HL-60 (cell line): ENCODE measurements at places on chromosomes 7 and 10.

DNA sequence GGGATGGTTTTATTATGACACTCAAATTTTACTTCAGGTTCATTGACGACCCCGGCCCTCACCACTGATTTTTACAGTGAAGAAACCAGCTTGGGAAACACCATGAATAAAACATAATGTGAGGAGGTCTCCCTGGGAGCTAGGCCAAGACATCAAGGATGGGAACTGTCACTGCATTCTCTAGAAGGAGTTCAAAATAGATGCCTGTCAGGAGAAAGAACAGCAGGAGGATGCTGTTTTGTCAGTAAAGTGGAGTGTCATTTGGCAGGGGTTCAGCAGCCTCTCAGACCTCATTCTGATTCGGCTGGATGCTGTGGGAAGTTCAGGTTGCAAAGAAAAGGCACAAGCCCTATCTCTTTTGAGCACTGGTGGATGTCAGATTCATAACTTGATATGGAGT, 360.3 kb upstream of the C7orf33 start:
- no peak for DNase-seq

- peak; percentile 52 for DNase-seq
Observed at GRCh38 chr10:62853710-62854109, 37.5 kb upstream of the EGR2 start.

GRCh38 chr7:1761774-1762173, 91.7 kb downstream of the ELFN1 start:
- DNase-seq = no peak

- DNase-seq = no peak
Observed at GRCh38 chr7:28671526-28671925, 259.2 kb downstream of the CREB5 start.

GRCh38 chr7:13745530-13745929, 243.9 kb downstream of the ETV1 start:
- DNase-seq = no peak

DNA sequence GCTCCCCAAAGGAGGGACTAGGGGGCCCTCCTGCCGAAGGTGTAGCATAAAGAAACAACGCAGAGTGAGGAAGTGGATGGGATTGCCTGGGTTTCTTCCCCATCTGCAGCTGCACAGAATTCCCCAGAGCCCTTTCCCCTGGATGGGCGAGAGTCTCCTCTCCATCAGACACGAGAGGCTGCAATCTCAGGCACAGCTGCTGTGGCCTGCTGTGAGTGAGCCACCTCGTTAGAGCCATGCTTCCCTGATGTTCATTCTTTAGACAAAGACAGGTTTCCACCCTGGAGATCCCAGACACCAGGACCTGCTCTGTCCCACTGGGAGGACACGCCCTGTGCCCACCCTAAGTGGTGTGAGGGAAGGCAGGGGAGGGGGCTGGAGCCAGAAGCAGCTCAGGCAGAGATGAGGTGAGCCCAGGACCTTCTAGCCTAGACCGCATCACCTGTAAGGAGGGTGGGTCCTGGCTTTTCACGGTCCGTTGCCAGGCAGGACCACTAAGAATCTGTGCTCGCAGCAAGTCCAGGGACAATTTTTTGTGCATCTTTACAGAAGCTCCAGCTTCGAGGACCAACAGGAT, 268.6 kb upstream of the TCERG1L start:
- DNase-seq = no peak

GRCh38 chr7:154881526-154881925, 121.4 kb downstream of the PAXIP1 start:
- DNase-seq = no peak

GRCh38 chr10:82544377-82544776, 669.4 kb downstream of the NRG3 start:
- no peak for DNase-seq

- no peak for DNase-seq
Observed at GRCh38 chr7:116630932-116631671, 40.9 kb upstream of the MET start.

GRCh38 chr10:75630746-75631145, 199.3 kb downstream of the LRMDA start:
- DNase-seq = no peak

DNA sequence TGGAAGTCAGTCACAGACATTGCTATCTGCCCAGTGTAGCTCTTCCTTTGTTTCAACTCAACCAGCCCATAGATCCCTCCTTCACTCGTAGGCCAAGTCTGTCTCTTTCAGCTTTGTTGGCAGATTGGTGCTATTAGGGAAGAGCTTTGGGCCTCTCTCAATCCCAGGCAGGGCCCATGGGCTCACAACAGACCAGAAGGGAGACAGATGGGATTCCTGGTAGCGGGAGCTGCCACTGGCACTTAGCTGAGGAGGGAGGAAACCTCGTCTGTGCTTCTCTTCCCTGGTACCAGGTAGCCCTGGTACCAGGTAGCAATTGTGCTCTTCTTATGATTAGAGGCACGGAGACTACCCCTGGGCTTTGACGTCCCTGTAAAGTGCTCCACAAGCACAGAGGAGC, 592.0 kb downstream of the TYW1 start:
- DNase-seq = no peak

GRCh38 chr7:51134013-51134441, 182.6 kb downstream of the COBL start:
- DNase-seq = no peak

- no peak for DNase-seq
Observed at GRCh38 chr10:72069751-72070526, 18.4 kb downstream of the SPOCK2 start.

- DNase-seq = no peak
Observed at GRCh38 chr10:15859509-15859905, 800 bp downstream of the MINDY3 start.

DNA sequence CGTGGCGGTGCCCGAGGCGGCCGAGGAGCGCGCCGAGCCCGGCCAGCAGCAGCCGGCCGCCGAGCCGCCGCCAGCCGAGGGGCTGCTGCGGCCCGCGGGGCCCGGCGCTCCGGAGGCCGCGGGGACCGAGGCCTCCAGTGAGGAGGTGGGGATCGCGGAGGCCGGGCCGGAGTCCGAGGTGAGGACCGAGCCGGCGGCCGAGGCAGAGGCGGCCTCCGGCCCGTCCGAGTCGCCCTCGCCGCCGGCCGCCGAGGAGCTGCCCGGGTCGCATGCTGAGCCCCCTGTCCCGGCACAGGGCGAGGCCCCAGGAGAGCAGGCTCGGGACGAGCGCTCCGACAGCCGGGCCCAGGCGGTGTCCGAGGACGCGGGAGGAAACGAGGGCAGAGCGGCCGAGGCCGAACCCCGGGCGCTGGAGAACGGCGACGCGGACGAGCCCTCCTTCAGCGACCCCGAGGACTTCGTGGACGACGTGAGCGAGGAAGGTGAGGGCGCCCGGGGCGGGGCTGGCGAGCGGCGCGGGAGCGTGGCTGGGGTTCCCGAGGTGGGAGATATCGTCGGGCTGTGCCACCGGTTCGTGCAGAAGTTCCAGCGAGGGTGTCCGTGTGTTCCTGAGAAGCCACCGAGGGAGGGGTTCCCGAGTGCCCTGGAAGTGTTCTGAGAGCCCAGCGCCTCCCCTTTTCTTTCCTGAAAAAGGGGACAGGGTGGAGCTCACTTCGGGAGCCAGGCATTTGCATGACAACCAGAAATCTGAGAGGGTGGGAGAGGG, 495 bp downstream of the EIF3B start:
- DNase-seq = peak; percentile 22

DNA sequence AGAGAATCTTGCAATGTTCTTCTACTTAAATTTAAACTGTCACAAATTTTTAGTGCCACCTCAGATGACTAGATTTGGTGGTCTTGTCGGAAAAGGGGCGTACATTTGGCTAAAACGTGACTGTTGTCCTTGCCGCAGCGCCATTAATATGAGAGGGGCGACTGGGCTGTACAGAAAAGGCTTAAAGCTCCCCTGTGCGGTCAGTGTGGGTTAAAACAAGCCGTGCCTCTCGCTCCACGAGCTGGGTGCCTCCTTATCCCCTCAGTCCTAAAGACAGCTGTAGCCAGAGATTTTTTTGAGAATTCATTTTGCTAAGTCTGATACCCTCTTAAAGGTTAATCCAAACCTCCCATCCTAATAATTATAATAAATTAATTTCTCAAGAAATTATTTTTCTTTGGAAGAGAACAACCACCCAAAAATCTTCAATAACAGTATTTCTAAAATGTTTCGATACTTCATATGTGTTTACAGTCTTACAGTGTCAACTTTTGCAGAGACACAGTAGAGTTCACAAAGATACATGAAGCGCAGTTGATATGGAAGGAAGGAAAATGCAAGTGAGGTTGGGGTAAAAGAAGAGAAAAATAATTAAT, 68.6 kb downstream of the C7orf25 start:
- DNase-seq = peak; percentile 46

- DNase-seq = no peak
Observed at GRCh38 chr7:98165827-98166667, 45.2 kb upstream of the BHLHA15 start.

- DNase-seq = no peak
Observed at GRCh38 chr7:137283153-137283552, 60.4 kb downstream of the PTN start.

GRCh38 chr7:145105561-145105960, 269.7 kb upstream of the TPK1 start:
- no peak for DNase-seq

DNA sequence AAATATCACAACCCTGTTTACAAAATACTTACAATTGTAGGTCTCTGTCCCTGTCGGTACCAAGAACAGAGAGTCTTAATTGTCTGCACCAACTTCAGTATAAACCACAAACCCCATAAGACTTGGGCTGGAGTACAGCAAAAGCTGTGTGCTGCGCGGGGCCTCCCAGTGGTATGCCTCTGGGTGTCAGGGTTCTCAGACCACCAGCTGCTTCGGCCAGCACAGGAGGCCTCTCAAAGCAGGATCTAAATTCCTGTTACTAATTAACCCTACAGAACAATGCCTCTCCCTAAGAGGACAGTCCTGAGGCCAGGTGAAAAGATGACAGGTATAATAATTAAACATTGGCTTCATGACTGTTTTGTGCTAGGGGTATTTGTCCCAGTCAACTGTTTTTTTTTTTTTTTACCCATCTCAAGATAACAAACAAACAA, 957 bp upstream of the SVIL start:
- DNase-seq = no peak

DNA sequence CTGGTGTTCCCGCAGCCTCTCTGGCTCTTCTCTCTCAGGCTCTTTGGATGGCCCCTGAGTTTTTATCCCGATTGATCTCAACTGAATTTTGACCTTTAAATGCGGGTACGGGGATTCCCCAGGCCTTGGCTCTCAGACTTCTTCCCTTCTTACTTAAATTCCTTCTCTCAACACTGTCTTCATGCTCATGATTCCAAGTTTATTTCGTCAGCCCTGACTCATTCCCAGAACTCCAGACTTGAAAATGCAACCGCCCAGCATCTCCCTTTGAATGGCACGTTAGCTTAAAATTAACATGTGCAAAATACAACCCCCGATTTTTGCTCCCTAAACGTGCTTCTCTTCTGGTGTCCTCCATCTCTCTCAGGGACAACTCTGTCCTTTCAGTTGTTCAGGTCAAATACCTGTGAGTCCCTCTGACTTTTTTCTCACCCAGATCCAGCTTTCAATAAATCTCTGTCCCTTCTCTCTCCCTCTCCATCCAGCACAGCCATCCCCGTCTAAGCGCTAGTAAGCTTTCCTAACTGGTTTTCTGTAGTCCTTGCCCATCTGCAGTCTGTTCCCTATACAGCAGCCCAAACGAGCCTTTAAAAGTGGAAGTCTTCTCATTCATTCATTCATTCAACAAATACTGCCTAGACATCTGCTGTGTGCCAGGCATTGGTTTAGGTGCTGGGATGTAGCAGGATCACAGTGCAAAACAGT, 7.1 kb downstream of the HECW1 start:
- no peak for DNase-seq

- no peak for DNase-seq
Observed at GRCh38 chr10:110042891-110043290, 35.1 kb downstream of the ADD3 start.

GRCh38 chr10:11284291-11285085, 266.8 kb downstream of the CELF2 start:
- no peak for DNase-seq

GRCh38 chr7:37957221-37957970, 37.0 kb downstream of the EPDR1 start:
- DNase-seq = no peak

DNA sequence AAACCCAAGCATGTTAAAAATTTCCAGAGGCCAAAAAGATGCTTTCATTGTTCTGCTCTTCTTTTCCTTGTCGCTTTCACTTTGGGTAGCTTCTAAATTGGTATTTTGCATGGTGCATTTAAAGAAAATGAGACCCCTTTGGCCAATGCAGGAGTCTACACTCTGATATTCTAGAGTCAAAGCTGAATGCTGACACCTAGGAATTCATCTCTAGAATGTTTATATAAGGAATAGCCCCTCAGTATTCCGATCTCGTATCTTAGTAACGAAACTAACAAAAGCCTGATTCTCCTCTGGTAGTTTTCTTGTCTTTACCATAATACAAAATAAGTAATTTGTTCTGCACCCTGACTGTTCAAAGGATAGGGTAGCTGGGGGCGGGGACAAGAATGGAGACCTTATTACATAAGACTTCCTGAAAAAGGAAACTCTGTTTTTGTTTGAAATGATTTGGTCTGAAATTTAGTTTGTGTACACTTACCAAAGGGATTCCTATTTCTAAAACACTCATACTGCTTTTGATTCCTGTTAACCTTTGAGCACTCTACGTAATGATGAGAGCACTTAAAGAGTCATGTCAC, 17.1 kb downstream of the IKZF1 start:
- DNase-seq = no peak

- no peak for DNase-seq
Observed at GRCh38 chr7:143415742-143416397, 7.2 kb upstream of the EPHA1 start.

GRCh38 chr7:103009466-103010185, 65.0 kb downstream of the FBXL13 start:
- DNase-seq = peak; percentile 36

- no peak for DNase-seq
Observed at GRCh38 chr7:94418851-94419250, 24.2 kb downstream of the COL1A2 start.

DNA sequence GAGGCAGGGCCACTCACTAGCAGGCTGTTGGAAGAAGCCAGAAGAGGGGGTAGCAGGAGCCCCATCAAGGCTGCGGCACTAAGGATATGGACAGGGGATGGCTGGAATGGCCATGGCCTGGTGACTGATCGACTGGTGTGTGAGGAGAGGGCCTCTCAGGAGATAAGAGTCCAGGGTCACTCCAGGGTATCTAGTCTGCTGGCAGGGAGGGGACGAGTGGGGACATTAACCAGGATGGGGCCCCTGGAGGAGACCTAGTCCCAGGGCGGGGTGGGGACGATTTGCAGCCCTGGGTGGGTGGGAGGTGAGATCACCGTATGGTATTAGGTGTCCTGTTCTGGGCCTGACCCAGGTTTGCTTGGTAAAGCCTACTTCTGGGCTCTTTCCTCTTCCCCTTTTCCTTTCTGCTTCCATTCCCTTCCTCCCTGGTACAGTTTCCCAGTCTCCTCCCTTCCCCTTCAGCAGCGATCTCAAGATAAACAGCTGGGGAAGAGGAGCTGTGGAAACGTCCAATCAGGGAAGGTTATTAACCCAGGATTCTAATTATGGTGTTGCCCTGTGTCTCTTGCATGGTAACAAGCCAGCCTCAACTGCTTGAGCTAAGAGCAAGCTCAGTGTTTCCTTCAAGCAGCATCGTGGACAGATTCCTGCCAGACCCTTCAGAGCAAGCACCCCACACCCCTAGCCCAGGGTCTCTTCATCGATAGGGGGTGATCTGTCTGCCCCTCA, 233.2 kb downstream of the RPS24 start:
- no peak for DNase-seq

- DNase-seq = no peak
Observed at GRCh38 chr7:141013345-141013715, 1.4 kb downstream of the MRPS33 start.
